ENCODE measurements at places on chromosomes 5 and 9.

DNA sequence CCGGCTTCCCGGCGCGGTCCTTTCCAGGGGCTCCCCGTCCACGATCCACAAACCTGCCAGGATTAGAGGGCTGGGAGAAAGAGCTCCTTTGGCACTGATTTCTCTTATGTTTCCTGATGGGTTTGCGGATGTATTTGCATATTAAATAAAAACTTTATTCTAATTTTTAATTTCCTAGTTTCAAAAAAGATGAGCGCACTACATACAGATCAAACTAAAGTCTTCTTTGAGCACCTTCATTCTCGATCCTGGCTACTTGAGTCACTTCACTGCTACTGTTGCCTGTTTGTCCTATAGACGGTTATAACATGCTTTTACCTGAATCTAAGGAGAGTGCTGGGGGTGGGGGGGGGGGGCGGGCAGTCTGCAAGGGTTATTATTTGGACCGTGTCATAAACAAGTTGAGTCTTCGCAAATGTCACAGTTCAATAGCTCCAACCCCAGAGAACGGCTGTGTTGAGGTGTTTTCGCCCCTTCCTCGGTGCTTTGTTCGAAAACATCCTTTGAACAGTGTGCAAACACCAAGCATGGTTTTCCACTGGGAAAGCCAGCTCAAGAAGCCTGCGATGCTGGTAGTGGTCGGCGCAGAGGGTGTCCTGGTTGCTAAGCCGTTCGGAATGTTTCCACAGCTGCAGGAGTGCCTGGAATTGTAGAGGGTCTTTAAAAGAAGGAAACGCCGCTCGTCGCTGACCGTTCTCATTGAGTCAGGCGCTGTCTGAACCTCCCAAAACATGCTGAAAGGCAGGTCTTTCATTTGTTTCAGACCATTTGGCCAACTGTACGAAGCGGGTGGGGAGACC, 1.1 kb upstream of the STK10 start:
- peak; percentile 83 for DNase-seq

GRCh38 chr5:59588922-59589321, 304.6 kb downstream of the PDE4D start:
- DNase-seq = no peak

DNA sequence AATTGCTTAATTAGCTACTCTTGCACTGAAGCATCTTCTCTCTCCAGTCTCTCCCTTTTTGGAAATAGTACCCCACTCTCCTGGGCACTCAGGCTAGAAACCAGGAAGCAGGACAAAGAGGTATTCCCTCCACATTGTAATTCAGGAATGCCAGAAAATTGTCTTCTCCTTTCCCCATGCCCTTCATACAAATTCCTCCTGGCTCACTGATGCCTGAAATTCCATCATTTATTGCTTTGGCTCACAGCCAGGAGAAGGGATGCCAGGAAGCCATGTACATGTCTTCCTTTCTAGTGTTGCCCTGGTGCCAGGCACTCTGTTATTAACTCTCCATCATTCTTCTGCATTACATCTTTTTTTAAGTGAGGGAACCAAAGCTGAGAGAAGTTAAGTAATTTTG, 716.5 kb upstream of the C9orf72 start:
- DNase-seq = no peak

- no peak for DNase-seq
These were observed 72.3 kb downstream of the PTBP3 start for GRCh38 chr9:112261133-112261532.

DNA sequence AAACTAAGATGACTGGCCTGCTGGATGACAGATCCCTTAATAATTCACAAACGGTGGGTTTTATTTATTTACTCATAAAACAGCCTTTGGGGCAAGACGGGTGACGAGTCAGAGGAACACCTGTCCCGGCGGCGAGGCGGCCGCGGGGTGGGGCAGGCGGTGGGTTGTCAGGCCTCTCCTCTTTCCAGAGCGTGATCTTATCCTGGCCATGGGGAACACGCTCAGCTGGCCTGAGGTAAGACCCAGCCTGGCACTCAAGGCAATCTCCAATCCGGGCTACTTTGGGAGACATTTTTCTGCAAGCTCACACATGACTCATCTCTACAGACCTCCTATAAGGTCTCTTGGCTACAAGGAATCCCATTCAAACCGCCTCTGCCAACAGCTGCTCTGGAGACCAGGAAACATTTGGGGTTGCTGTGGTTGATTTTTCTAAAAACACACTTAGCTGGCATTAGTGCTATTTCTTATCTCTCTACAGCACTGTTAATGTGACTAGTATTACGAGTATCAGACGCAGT, 6.3 kb downstream of the RAPGEF1 start:
- peak; percentile 40 for DNase-seq

- DNase-seq = no peak
These were observed 33.5 kb upstream of the PIK3R1 start for GRCh38 chr5:68182094-68182493.

- DNase-seq = no peak
These were observed 2112.9 kb upstream of the WWC1 start for GRCh38 chr5:166178411-166179080.

DNA sequence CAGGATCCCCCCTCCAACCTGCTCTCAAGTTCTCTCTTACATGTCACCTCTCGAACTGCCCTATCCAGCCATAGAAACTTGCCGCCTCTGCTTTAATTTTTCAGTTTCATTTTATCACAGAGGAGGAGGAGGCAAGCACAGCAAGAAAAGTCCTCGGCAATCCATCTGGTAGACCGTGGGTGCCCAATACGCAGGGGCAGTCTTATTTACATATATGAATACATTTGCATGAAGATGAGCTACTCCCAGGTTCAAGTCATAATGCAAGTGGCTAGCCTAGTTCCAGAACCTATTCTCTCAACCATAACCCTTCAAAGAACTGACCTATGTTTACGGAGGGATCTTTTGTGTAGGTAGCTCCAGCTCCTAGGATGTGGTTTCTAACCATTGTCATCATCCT, 223.2 kb upstream of the PANK3 start:
- no peak for DNase-seq

DNA sequence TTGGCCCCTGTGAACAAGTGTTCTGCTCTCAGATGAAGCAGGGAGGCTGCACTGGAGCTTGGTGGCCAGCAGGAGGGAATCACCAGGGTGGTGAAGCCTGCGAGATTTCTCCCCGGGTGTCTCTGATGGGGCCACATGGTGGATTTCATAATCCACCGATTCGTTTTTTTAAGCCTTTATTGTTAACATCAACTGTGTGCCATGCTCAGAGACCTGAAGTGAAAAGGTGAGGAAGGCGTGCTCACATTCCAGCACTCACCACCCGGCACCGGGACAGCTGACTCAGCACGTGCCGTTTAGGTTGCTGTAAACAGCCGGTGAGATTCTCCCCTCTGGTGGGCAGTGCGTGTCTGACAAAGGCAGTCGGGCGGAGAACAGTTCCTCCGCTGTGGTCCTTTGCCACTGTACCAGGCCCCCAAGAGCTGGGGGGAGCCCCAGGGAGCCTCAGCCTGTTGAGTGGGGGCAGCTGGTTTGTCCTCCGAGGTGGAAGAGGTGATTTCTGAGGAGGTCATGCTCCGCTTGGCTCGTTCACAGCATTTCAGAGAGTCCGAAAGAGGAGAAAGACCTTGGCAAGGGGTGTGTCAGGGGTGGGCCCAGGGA, 12.7 kb upstream of the AHRR start:
- DNase-seq = no peak

GRCh38 chr5:6302075-6302474, 76.3 kb downstream of the MED10 start:
- DNase-seq = no peak

DNA sequence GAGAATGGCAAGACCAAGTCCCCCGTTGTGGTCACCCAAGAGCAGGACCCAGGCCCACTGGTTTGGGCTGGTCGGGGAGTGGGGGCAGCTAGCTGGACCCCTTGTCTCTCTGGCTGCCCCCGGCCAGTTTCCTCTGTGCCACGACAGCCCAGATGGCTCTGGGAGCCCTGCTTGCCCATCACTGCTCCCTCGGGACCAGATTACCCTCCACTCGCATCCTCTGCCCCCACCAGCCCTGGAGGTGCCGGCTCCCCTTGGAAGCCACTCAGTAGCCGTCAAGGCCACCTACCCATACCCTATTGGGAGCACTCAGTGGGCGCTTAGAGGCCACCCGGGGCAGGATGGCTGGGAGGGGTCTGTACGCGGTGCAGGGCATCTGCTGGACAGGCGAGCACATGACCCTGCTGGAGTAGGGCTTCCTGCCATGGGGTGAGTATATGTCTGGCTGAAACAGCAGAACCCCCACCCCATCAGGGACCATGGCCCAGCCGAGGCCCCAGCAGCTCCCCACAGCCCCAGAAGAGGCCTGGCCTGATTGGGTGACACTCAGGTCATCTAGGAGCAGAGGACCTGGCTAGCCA, 70.0 kb downstream of the ZNF354C start:
- no peak for DNase-seq

DNA sequence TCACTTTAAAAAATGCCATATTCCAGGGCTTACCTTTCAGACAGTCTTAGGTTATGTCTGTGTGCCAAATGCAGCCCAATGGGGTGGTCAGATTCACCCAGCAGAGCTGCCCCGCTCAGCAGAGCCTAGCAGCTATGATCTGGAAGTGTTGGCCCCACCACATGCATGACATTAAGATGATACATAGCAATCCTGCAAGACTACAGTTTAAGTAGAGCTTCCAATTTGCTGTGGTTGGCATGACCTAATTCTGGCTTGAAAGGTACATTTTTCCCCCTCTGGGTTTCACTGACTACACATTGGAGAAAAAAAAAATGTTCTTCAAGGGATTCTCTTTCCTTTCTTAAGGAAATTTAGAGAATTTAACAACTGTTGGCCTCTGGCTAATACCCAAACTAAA, 22.5 kb downstream of the MEF2C start:
- DNase-seq = no peak

DNA sequence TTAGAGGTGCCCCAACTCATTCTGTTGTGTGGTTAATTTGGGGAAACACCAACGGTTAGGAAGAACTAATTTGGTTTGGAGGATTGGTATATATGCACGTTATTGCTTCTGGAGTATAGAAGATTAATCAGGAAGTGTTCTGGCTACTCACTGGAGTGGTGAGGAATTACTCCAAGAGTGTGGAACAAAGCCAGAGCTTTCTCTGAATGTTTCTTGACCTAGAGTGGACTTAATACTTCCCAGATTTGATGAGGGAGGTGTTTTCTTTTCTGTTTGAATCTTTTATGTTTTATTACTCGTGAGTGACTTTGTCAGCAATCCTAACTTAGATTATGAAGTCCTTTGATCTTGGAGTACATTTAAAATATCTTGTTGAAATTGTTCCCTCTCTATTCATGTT, 163.7 kb downstream of the MAN2A1 start:
- no peak for DNase-seq

- DNase-seq = no peak
These were observed 72.6 kb downstream of the ENTREP1 start for GRCh38 chr9:69397384-69398214.

GRCh38 chr5:75886706-75887105, 169.5 kb upstream of the POC5 start:
- DNase-seq = no peak

DNA sequence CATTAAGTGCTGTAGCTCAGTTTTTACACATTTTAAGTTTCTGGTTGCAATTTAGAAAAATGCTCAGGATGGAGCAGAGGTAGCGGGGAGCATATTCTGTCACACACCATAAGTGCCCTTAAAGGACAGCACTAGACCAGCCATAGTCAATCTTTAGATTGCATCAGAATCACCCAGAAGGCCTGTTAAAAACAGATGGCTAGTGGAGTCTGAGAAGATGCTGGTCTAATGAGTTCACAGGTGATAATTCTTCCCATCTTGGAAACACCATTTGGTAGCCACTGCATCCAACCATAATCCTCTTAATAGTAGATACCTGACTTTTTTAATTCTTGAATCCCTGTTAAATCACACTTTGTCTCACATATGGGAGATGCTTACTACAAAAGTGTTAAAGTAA, 113.2 kb downstream of the CDH18 start:
- DNase-seq = no peak

DNA sequence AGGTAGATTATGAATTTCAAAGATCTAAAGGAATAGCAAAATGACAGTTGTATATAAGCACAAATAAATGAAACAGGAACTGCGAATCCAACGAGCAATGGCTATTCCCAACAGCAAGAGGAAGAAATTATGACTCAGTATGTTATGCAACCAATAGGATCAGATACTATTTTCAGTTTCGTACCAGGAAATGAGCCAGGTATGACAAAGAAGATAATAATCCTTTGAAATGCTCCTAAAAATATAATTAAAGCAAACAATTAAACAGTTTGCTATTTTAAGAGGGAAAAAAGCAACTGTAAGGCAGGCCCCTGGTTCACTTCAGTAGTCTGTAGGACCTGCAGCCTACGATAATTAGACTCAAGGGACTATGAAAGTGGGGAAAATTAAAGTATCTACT, 58.9 kb downstream of the AUH start:
- DNase-seq = no peak

- peak; percentile 65 for DNase-seq
These were observed 14.6 kb upstream of the PPP2CA start for GRCh38 chr5:134240421-134240962.

DNA sequence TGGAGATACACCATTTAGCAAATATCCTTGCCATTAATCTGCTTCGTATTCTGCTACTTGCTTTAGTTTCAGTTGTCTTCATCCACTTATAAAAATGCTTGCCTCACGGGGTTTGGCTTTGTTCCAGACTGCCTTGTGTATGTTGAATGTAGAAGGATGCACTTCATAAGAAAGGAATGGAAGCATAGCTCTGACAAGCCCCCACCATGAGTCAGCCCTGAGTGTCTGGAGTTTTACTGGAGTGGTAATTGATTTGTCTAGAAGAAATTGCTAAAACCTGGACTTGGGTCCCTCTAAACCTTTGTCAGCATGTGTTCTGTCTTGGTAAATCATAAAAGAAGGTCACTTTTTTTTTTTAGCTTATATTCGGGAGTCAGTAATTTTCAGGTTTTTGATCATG, 4.6 kb downstream of the TEX48 start:
- peak; percentile 80 for DNase-seq

DNA sequence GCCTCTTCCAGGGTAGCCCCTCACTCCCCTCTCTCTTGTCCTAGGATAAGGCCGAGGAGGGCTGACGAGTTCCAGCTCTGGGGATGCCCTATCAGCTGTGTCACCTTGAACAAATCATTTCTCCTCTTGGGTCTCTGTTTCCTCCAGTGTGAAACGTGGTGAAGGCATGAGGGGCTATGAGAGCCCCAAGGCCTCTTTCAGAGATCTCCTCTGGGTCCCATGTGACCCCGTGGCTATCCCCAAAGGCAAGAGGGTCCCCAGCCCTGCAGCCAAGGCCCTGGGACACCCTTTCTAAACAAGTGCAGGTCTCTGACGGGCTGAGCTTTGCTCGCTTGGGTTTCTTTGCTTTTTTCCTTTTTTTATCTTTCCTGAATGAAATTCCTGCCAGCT, 25.5 kb upstream of the SPTLC1 start:
- no peak for DNase-seq

- no peak for DNase-seq
These were observed 69.4 kb downstream of the LMNB1 start for GRCh38 chr5:126846344-126846743.

Measured in brain pericyte (primary cell).